ENCODE measurements at places on chromosomes 12 and 14.

DNA sequence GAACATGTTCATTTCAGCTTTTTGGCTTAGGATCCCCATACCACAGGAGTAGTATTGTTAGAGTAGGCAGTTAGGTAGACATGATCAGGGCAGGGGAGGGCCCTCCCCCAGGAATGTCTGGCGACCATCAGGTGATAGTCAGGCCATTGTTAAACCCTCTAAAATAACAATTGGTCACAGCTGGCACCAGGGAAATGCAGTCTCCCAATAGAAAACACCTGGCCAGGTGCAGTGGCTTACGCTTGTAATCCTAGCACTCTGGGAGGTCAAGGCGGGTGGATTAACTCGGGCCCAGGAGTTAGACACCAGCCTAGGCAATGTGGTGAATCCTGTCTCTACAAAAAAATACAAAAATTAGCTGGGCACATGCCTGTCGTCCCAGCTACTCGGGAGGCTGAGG, 187.1 kb downstream of the MON2 start:
- H3K27ac ChIP-seq, result no peak overlapping the region
- no peak for DNase-seq
- H3K4me3 ChIP-seq, result no peak overlapping the region
- H3K4me1 ChIP-seq, result no peaks in the 10 kb centered on the region

GRCh38 chr14:102853648-102854047, 68.8 kb upstream of the AMN start:
- no peaks in the 10 kb centered on the region for H3K27me3 ChIP-seq
- H3K36me3 ChIP-seq, result no peaks in the 10 kb centered on the region
- no peak overlapping the region for H3K27ac ChIP-seq
- H3K4me1 ChIP-seq, result peaks cover 29% of the 10 kb centered on the region

- no peak for DNase-seq
- H3K4me3 ChIP-seq, result no peak overlapping the region
- 0 out of 2 replicates have a peak, but pooled peaks cover 4% of the 10 kb centered on the region for H3K4me1 ChIP-seq
- H3K36me3 ChIP-seq, result no peaks in the 10 kb centered on the region
- H3K27me3 ChIP-seq, result no peaks in the 10 kb centered on the region
These were observed 64.0 kb downstream of the MYF5 start for GRCh38 chr12:80780746-80781145.

DNA sequence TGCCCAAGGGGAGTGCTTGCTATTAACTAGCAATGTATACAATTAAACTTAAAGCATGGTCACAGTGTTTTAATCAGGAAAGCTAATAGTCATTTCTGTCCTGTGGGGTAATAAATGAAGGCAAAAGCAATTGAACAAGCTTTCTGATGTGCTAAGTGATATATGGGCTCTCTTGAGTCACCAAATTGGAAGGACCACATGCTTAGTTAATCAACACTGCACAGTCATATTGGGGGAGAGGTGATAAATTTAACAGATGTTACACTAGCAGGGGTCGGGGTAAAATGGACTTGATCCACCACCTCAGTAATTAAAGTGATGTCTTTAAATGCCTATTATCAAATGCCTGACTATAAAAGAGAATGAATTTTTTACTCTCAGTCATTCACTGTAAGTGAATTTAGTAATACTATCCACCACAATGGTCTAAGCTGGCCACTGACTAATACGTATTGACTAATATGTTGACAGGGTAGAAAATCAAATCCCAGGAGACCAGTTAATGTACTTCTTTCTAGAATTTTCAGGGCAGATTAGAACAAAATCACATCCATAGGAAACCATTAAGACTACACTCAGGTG, 736.3 kb downstream of the RPS29 start:
- no peak overlapping the region for H3K4me3 ChIP-seq
- no peaks in the 10 kb centered on the region for H3K36me3 ChIP-seq
- H3K27ac ChIP-seq, result no peak overlapping the region
- DNase-seq, result no peak

DNA sequence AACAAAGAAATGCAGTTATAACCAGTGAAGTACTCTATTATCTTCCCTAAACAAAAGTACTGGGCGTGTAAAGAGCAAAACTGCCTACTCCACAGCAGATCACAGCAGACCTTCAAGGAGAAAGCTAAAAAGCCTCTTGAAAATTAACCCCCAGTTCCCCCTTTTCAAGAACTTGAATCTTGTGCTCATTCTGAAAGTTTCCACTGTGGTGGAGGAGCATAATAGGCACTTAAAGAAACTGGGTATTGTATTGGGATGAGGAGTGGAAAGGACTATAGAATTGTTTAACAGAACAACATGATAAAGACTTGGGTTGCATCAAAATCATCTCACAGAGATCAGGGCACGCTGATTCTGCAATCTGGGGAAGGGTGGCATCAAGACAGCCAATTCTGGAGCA, 51.1 kb downstream of the SLC25A47 start:
- DNase-seq, result no peak
- no peaks in the 10 kb centered on the region for H3K36me3 ChIP-seq
- no peaks in the 10 kb centered on the region for H3K27me3 ChIP-seq
- H3K4me1 ChIP-seq, result no peaks in the 10 kb centered on the region

All from Caco-2 (cell line).